ENCODE measurements at places on chromosomes 4 and X.
A peak's percentile ranks its signal among the peaks of the same experiment; 100 is the strongest.

DNA sequence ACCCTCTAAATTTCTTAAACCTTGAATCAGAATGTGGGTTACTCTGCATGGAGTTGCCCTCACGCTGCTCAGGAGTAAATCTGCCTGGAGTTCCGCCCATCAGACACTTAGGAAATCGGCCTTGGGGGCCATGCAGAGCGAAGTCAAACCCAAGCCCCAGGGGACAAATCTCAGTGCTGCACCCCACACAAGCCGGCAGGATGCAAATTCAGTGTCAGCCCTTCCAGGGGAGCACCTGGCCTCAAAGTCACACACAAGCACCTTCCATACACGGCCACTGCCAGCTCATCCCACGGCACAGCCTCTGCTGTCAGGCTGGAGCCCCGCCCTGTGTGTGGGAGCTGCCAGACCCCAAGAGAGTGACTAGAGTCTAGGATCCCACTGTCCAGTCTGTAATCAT, 27.4 kb downstream of the RNF212 start:
- DNase-seq, result no peak

GRCh38 chr4:105838082-105838481, 57.2 kb upstream of the NPNT start:
- DNase-seq, result no peak

DNA sequence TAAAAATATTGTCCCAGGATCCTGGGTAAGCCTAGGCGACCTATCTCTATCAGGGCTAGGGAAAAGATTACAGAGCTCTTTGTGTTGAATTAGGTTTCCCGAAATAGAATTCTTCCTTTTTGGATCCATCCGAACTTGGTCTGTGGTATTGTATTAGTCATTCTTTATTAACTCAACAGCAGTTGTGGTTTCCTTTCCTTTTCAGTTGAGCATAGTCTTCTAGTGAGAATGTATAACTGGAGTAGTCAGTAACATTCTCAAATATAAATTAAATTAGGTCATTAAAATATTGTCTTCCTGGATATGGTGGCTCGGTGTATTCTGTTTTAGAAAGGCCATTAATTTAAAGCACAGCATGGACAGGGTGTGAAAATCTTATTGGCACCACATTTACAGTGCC, 520.4 kb downstream of the NLGN4X start:
- DNase-seq, result no peak

DNA sequence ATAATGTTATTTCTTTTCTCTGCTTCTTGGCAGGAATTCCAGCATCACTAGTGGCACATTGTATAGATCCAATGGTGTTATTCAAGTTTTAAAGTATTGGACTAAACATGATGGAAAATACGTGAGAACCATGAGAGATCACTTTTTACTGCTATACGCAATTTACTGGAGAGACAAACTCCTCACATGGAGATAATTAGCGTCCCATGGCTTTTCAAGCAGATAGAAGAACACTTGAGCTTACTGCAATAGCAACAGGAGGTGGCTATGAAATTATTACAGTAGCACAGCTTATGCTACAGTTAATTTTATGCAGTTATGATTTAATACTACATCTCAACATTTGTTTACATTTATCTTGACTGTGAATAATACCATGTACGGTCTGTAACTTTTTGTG, 11.9 kb upstream of the TMEM185A start:
- DNase-seq, result no peak

- DNase-seq, result no peak
These were observed 271.8 kb upstream of the TENM3 start for GRCh38 chr4:181971411-181971810.

GRCh38 chrX:147570483-147570882, 341.2 kb upstream of the FMR1 start:
- no peak for DNase-seq

DNA sequence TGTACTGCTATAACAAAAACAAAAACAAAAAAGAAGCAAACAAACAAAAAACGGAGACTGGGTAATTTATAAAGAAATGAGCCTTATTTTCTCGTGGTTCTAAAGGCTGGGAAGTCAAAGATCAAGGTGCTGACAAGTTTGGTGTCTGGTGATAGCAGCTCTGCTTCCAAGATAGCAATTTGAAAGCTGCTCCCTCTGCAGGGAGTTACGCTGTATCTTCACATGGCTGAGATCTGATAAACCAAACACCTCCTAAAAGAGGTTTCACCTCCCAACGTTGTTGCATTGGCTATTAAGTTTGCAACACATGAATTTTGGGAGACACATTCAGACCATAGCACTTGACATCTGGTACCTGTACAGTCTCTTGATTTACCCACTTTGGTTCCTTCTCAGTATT, 854.2 kb downstream of the CENPC start:
- DNase-seq, result no peak

DNA sequence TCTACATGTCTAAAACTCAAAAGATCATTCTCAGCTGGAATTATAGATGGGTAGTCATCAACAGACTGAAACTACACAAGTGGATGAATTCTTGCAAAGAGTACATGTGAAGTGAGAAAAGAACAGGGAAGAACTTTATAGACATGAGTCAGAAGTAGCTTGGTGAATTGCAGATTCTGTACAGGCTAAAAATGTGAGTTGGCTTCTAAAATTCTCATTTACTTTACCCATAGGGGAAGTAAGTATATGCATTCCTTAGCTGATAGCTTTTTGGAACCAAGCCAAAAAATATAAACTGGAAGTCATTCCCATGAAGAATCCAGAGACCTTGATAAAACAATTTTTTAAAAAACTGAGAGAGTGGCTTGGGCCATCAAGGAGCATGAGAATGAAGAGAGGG, 584.2 kb upstream of the FTHL17 start:
- no peak for DNase-seq

DNA sequence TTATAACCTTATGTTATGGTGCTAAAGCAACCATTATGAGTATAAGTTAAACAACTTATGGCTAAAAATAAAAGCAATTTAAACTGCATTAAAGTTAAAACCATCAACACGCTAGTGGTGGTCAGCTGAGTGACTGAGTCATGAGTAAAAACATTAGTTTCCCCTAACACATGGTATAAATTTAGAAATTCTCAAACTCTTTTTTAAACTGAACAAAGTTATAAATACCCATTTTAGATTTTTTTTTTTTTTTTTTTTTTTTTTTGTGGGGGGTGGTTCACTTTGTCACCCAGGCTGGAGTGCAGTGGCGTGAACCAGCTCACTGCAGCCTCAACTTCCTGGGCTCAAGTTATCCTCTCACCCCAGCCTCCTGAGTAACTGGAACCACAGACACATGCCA, 5.4 kb upstream of the BBS7 start:
- DNase-seq, result no peak

DNA sequence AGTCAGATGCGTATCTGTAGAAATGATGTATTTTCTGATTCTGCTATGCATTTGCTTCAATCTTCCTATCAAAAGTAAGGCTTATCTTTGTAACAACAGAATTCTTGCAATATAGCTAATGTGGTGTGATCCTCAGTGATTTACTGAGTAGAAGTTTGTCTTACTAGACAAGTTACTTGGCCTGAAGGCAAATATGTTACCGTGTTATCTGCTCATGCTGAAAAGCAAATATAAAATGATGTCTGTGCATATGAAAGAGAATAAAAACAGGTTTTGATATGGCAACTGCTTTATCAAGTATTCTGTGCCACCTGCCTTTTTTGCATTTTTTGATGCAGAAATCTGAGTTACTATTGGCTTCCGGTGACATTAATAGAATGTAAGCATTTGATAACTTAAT, 92.6 kb downstream of the TIGD2 start:
- no peak for DNase-seq

- no peak for DNase-seq
These were observed 20.6 kb upstream of the APELA start for GRCh38 chr4:164856396-164856795.

GRCh38 chrX:152276277-152276676, 137.9 kb upstream of the MAGEA10 start:
- no peak for DNase-seq

DNA sequence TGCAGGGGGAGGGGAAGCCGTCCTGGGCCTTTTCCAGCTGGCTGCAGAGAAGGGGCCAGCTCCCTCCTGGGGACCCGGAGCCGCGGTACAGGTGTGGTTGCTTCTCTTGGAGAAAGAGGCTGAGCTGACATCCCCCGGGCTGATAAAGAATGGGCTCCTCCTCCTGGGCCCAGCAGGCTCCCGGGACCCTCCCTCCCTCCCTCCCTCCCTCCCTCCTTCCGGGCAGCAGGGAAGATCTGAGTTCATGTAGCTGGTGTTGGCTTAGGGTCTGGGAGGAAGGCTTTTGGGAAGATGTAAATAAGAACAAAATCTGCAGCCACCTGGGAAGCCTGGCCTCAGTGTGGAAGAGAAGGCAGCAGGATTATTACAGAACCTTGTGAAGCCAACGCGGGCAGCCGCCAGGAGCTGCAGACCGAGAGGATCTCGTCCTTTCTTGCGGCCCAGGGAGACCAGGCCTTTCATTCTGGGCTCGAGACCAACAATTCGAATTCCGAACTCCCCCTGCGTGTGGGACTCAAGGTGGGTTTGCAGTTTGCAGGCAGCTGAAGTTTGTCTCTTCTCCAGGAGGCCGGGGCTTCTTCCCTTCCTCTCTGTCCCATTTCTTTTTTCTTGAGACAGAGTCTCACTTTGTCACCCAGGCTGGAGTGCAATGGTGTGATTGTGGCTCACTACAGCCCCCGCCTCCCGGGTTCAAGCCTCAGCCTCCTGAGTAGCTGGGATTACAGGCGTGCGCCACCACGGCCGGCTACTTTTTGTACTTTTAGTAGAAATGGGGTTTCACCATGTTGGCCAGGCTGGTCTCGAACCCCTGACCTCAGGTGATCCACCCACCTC, at the start of gene PLCXD1:
Gene PLCXD1 (plus strand): TSS at position 216 of the 834 bp plus-strand sequence. CDS start 2,807 bp downstream, outside the sequence.
- DNase-seq, result no peak

- no peak for DNase-seq
These were observed 2185.1 kb upstream of the TENM3 start for GRCh38 chr4:180057891-180058671.

GRCh38 chr4:186104890-186105646, 564 bp downstream of the FAM149A start:
- no peak for DNase-seq

GRCh38 chr4:186170966-186171365, 20.4 kb upstream of the CYP4V2 start:
- no peak for DNase-seq

- DNase-seq, result no peak
These were observed 10.0 kb downstream of the SULT1E1 start for GRCh38 chr4:69849969-69850368.

- DNase-seq, result no peak
These were observed 47.4 kb downstream of the NRK start for GRCh38 chrX:105869701-105870100.

DNA sequence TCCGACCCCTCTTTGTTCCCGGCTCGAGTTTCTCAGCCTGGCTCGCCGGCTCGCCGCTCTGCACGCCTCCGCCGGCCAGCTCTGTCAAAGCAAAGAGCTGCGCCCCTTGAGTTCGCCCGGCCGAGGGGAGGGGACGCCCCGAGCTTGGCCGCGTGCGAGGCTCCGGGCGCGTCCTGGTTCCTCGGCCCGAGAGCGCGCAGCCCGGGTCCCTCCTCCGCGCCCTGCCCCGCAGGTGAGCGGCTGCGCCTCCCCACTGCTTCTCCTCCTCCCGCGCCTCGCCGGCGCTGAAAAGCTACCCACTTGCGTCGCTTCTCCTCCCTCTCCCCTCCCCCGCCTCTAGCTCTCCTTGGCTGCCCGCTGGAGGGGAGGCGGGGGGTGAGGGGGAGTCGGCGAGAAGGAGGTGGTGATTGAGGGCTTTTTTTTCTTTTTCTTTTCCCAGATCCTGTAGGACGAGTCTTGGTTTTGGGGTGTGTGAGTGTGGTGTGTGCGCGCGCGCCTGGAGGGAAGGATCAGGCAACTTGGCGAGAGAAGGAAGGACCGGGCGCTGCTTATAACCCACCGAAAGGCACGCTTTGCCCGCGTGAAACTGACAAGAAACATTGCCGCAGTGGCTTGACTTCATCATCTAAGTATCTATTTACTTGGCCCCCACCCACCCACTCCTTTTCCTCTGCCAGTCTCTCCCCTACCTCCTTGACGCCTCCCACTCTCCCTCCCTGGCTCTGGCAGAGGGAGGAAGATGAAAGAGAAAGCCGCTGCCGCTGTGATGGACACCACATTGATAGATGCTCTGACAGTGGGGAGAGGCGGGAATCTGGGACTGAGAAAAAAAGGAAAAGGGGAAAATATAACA, at the start of gene LEF1:
Gene LEF1 (minus strand): TSS at position 262 of the 853 bp plus-strand sequence. CDS start 1,165 bp downstream, outside the sequence.
- DNase-seq, result peak; percentile 62

Measured in CD4-positive, alpha-beta T cell treated with Interleukin-4 for 4 hours (primary cell).